ENCODE measurements at places on chromosomes 16 and 17.
A peak's percentile ranks its signal among the peaks of the same experiment; 100 is the strongest.

GRCh38 chr17:41178843-41179616 is 1.0 kb upstream of the KRTAP4-2 start:
- no peak for DNase-seq

DNA sequence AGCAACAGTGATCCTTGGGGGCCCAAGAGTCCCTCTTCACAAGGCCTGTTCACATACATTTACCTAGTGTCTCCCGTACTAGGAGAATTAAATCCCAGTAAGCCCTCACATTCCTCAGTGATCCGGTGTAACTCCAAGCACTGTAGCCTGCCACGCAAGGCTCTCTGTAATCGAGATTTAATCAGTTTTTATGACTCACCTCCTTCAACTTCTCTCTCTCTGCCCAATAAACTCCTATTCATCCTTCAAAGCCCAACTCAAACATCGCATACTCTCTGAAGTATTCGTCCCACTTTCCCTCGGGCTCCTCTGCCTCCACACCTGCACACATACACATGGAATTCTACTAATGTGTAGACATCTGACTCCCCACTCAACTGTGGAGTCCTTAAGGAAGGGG is 141.8 kb downstream of the CMIP start:
- no peak for DNase-seq

DNA sequence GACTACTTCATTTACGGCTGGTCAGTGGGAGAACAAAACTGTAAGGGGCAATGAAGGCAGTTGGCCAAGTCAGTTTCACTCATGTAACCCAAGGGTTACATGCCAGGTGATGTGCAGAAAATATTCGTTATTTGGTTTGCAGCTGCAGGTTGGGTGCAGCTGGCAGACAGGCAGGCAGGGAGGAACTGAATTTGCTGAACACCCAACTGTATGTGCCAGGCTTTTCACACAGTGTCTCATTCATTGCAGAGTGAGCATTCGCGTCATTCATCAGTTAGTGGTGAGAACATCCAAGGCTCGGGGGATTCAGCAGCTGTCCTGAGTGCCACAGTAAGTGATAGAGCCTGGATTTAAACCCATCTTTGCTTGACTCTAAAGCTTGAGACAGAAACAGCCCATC is 59.7 kb downstream of the ABCC6 start:
- no peak for DNase-seq

DNA sequence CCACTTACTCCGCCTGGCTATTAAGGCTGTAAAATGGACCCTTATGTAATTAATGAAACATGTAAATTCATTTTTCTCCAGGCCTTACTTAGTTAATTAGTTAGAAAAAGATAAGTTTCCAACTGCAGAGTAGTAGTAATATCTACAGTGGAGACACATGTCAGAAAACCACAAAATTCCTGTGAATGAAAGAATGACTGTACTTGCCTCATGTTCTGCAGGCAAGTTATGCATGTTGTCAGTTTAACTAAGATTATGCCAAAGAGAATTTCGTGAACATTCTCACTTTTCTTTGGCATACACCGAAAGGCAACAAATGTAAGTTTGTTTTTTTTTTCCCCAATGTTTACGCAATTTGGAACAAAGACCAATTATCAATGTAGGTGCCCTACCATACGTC is 16.8 kb upstream of the CCL1 start:
- no peak for DNase-seq

- DNase-seq: peak; percentile 99
Measured at GRCh38 chr17:43406676-43407645, 8.2 kb downstream of the ARL4D start.

DNA sequence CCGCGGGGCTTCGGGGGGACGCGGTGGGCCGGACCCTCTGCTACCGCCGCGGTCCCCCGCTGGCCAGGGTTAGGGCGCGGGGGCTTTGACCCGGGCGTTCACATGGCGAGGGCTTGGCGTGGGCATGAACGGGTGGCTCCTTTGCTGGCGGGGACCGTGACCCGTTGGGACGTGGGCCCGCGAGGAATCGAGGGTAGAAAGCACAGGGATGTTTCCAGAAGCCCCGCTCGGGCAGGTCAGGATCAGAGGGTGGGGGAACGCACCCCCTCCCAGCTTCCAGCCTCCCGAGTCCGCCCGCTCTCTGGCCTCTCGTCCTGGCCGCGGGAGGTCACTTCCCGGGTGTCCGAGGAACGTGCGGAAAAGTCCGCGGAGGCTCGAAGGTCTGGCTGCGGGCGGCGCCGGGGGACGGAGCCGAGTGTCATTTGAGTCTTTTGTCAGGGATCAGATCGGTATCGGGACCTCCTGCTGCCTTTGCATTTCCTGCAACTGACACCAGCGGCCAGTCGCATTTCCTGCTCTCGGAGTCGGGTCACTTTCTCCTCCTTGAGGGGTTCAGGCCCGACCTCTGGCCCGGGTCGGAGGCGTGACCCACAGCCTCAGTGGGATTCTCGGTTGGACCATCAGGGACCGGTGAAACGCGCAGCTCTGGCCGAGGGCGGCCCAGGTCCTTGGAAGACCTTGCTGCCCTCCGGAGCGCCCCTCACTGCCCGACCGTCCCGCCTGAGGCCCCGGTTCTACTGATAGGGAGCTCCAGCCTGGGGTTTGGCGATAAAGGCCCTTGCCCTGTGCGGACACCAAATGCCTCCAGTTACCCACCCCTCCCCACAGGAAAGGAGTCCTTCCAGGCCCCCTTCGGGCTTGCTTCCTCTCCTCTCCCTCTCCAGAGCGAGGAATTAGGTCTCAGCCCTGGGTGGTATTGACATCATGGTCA is 702 bp upstream of the WNT3 start:
- no peak for DNase-seq

GRCh38 chr16:87963400-87963799 is 12.2 kb downstream of the BANP start:
- no peak for DNase-seq

- no peak for DNase-seq
Measured at GRCh38 chr17:55570391-55570790, 59.1 kb upstream of the SMIM36 start.

GRCh38 chr17:68053231-68054013 is 17.9 kb downstream of the KPNA2 start:
- no peak for DNase-seq

DNA sequence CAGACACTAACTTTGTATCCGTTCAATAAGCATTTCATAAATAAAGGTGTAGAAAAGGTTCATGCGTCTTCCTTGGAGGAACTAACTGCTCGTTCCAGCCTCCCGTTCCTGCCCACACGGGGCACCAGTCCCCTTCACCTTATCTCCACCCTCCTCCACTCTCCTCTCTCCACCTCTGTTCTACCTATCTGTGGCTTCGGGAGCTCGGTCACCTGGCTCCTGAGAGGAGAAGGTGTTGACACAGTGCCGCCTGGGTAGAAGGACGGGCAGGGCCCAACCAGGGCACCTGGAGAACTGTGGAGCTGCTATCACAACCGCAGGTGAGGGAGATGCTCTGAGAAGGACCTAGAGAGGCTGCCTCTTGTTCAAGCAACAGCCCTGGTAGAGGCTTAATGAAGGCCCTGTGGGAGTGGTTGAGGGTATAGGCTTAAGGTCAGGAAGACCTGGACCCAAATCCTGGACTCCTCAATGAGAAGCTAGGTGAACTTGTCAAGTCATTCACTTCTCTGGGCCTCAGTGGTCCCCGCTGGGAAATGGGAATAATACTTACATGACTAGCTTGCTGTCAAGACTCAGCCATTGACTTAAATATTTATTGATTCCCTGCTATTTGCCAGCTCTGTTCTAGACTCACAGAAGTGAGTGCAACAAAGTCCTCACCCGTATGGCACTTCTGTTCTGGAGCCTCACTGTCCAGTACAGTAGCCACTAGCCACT is 9.6 kb upstream of the MINK1 start:
- DNase-seq: no peak

DNA sequence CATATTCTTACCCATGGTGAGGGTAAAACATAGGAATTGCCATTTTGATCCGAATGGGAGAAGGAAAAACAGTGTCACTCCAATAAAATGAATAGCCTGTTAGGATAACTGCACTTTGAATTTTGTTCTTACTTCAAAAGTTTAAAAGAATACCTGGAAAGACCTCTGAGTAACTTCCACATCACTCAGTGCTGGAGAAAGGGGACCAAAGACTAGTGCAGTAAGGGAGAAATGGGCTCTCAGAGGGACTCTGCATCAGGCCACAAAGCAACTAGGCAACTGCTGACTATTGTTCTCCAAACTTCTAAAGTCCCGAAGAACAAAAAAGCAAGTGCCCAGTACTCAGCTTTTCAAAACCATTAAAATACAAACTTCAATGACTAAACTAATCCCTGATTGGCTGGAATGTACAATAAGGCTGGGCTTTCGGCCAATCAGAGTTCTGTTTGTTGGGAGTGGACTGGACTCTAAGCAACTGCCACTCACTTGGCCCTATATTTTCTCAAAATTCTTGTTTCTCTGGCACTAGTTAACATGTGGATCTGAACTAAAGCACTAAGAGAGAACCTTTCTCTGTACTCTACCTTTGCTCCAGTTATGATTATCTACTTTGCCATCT is 6.2 kb downstream of the DNAJC7 start:
- DNase-seq: peak; percentile 38

DNA sequence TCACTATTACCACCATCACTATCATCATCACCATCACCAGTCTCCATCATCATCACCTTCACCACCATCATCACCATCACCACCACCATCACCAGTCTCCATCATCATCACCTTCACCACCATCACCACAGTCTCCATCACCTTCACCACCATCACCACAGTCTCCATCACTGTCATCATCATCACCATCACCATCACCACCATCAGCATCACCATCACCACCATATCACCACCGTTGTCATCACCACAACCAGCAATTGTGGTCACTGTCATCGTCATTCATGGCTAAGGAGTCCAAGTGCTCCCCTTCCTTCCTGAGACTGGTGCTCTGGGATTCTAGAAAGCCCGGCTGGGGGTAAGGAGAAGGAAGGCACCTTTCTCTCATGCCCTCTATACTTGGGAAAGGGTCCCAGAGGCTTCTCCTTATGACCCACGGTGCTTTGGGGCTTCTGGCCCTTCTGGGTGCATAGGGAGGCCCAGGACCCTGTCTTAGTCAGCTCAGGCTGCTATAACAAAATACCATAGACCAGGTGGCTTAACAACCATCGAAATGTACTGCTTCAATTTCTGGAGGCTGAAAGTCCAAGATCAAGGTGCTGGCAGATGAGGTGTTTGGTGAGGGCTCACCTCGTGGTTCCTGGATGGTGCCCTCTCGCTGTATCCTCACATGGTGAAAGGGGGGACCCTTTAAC is 93.4 kb upstream of the GSE1 start:
- no peak for DNase-seq

DNA sequence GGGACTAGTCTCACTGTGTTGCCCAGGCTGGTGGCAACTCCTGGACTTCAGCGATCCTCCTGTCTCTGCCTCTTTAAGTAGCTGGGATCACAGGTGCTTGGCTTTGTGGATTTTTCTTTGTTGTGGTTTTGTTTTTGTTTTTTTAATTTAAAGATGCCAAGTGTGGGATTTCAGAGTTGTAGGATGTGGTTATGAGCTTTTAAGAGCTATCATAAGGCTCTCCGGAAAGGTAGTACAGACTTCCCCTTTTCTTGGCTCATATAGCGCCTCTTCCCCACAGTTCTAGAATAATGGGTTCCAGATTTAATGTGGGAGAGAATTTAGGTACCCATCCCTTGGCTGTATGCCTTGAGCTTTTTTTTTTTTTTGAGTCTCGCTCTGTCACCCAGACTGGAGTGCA is 17.1 kb downstream of the AKAP1 start:
- no peak for DNase-seq

DNA sequence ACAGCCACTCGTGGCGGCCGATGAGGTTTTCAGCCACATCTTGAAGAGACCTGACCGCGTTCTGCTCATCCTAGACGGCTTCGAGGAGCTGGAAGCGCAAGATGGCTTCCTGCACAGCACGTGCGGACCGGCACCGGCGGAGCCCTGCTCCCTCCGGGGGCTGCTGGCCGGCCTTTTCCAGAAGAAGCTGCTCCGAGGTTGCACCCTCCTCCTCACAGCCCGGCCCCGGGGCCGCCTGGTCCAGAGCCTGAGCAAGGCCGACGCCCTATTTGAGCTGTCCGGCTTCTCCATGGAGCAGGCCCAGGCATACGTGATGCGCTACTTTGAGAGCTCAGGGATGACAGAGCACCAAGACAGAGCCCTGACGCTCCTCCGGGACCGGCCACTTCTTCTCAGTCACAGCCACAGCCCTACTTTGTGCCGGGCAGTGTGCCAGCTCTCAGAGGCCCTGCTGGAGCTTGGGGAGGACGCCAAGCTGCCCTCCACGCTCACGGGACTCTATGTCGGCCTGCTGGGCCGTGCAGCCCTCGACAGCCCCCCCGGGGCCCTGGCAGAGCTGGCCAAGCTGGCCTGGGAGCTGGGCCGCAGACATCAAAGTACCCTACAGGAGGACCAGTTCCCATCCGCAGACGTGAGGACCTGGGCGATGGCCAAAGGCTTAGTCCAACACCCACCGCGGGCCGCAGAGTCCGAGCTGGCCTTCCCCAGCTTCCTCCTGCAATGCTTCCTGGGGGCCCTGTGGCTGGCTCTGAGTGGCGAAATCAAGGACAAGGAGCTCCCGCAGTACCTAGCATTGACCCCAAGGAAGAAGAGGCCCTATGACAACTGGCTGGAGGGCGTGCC is 30.1 kb downstream of the CIITA start:
- no peak for DNase-seq

GRCh38 chr17:27083408-27084185 is 210.3 kb upstream of the WSB1 start:
- DNase-seq: no peak

- no peak for DNase-seq
Measured at GRCh38 chr17:21106316-21106715, 20.4 kb upstream of the DHRS7B start.

DNA sequence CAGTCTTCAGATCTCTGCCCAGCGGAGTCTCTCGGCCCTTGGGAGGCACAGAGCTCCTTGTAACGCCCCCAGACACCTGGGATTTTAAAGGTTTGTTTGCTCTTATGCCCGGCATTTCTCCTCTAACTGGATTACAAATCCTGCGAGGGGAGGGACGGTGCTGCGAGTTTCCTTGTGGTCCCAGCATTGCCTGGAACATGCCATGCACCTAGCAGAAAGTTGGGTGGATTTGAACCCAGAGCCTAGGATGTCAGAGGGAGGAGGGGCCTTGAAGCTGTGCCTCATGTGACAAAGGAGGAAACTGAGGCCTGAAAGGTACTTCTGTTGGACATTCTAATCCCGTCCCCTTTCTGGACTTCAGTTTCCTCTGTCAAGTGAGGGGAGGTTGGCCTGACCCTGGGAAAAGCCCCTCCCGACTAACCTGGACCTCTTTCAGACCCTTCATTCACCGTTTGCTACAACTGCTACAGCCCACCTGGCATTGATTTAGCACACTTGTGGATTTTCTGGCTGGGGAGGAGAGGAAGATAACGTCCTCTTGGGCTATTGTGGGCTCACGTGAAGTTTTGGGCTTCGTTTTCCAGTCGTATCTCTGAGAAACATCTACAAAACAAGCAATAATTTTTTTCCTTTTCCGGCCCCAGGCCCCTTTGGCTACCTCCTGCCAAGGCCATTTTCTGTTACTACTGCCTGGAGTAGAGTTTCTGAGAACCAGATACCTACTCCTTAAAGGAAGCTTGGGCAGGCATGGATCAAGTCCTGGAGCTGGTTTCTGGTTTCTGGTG is 30.9 kb downstream of the MRC2 start:
- peak; percentile 85 for DNase-seq

- no peak for DNase-seq
Measured at GRCh38 chr17:32266051-32266388, 388 bp downstream of the RHBDL3 start.

- DNase-seq: peak; percentile 3
Measured at GRCh38 chr16:62701426-62701825, 665.2 kb upstream of the CDH8 start.

Measured in NCI-H82 (cell line).